NCI-H446 (cell line): ENCODE measurements at places on chromosomes 11 and 22.

DNA sequence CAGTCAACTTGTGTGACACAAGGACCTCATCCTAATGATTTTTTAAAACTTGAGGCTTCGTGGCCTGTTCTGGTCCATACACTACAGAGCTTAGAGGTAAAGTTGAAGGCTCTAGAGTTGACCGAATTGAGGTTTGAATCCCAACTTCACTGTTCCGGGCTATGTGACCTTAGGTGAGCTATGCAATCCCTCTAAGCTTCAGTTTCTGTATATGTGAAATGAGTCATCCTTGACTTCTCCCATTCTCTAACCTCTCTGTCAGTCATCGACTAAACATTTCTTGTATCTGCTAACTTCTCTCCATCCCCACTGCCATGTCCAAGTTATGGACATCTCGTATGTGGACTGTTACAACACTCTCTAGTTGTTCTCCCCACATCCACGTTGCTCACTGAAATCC, 178.2 kb upstream of the TMEM45B start:
- DNase-seq, result no peak

DNA sequence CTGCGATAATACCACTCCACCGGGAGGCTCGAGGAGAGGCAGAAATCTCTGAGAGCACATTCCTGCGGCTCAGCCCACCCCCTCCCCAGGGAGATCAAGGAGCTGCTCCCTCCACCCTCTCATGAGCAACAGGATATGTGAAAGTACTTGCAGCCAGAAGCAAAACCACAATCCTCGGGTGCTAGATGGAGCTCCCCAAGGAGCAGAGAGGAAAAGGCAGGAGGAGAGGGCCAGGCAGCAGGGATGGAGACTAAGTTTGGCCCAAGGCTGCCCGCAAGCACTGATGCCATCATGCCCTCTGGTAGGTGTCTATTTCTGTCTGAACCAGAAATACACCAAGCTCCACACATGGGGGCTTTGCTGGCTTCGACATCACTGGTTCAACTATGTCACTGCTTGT, 22.3 kb downstream of the VPS37C start:
- DNase-seq, result no peak

DNA sequence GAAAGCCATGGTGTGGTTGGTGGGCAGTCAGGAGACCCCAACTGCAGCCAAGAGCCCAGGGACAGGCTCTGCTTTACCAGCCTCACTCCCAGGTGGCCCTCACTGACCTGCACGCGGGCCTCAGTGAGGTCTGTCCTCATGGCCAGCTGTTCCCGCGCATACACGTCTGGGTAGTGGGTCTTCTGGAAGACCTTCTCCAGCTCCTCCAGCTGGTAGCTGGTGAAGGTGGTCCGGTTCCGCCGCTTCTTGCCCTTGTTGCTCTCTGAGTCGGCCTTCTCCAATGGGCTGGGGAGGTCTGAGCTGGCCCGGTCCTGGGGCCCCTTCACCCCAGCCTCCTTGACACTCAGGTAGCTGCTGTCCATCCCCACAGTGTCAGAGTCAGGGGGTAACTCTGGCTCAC, 34.7 kb downstream of the ALX4 start:
- no peak for DNase-seq

GRCh38 chr22:20530368-20531153, 23.2 kb downstream of the MED15 start:
- no peak for DNase-seq

DNA sequence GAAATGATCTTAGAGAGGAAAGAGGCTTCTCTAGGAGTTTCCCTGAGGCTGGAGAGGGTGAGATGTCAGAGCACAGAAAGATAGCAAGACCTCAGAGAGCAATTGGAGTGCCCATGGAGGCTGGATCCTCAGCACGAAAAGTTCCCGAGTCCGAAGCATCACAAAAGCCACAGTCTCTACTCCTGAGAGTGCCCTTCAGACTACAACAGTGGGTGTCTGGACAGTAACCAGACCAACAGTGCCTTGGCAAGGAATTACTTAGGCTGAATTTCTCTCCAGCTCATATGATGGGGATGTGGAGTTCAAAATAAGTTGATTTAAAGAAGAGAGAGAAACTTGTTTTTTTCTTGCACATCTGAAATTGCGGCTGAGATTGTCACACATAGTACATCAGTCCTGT, 31.9 kb upstream of the PSMA1 start:
- DNase-seq, result no peak

DNA sequence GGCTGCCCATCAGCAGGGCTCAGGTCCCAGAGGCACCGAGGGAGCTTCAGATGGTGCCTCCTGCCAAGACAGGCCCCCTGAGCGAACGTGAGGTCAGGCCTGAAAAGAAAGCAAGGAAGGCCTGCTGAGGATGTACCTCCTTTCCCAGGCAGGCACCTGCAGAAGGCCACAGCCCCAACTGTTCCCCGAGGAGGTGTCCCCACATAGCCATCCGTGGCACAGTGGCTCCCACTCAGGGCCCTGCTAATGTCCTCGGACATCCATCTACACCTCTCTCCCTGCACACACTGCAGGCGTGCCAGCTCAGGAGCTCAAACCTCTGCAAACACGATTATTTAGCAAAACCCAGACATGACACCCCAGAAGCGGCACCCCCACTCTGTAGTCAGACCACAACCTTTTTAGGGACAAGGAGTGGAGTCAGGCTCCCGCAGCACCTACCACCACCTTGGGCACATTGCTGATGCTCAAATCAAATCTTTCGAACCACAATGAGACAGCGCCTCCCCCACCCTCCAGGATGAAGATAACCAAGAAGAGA, 36.9 kb downstream of the SHANK2 start:
- no peak for DNase-seq

GRCh38 chr11:63937713-63938478, 906 bp upstream of the NAA40 start:
- DNase-seq, result no peak

DNA sequence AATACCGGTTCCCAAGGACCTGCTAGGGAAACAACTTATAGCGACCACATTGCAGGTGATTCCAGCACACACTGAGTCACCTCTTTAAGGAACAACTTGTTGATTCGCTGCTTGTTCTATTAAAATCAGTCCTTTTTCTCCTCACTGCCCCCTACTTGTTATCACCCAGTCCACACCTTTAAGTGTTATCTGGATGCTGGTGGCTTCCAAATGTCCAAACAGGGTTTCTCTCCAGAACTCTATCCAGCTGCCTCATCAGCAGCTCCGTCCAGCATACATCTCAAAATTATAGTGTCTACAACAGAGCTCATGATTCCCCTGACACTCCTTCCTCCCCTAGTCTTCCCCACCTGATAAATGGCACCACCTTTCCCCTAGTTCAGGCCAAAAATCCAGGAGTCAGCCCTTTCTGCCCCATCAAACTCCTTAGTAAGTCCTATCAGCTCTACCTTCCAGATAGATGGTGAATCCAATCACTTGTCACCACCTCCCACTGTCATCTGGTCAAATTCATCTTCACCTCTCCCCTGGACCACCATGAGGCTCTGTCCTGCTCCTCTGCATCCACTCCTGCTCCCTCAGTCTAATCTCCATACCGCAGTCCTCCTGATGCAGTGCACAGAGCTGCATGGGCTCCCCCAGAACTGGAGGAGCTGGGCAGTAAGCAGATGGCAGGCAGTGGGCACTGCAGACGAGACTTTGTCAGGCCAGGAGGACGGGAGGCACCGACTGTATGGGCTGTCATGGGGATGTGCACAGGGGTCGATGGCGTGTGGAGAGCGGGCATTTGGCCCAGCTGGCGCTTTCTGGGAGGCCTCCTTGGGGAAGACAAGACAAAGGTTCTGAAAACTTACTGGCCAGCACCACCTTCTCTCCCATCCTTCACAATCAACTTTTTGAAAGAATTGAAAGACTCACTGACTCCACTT, 19.3 kb downstream of the IL10RA start:
- DNase-seq, result no peak

GRCh38 chr11:125585487-125585886, 7.2 kb upstream of the STT3A start:
- no peak for DNase-seq

DNA sequence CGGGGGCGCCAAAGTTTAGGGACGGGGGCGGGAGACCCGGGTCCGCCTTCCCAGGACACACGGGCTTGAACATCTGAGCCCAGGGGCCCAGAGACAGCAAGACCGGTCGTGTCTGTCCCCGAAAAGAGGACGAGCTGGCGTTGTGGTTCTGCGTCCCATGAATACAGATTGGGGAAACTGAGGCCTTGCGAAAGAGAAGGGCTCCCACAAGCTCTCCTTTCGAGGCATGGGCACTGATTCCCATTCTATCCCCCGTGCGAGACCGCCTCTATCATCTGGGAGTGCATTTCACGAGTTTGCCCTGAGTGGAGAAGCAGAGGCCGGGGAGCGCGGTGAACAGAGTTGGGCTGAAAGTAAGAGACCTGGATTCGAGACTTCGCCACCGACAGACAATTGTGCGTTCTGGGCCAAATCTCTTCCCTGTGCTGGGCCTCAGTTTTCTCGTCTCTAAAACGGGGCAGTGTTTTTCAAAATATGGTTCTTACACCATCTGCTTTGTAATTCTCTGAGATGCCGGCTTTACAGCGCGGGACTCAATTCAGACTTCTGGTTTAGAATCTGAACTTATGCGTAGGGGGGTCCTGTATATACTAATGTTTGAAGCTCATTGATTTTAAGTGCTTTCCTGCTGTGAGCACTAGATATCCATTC, 471 bp downstream of the RNF185 start:
- DNase-seq, result no peak

DNA sequence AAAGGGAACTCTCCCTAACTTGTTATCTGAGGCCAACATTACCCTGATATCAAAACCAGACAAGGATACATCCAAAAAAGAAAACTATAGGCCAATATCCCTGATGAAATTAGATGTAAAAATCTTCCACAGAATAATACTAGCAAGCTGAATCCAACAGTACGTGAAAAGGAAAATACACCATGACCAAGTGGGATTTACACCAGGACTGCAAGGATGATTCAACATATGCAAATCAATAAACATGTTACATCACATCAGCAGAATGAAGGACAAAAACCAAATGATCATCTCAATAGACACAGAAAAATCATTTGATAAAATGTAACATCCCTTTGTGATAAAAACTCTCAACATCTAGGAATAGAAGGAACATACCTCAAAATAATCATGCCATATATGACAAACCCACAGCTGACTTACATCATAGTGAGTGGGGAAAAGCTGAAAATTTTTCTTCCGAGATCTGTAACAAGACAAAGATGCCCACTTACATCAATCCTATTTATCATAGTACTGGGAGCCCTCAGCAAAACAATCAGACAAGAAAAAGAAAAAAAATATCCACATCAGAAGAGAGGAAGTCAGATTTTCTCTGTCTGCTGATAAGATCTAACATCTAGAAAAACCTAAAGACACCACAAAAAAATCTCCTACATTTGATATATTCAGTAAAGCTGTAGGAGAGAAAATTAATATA, 703.3 kb upstream of the ANO5 start:
- no peak for DNase-seq

DNA sequence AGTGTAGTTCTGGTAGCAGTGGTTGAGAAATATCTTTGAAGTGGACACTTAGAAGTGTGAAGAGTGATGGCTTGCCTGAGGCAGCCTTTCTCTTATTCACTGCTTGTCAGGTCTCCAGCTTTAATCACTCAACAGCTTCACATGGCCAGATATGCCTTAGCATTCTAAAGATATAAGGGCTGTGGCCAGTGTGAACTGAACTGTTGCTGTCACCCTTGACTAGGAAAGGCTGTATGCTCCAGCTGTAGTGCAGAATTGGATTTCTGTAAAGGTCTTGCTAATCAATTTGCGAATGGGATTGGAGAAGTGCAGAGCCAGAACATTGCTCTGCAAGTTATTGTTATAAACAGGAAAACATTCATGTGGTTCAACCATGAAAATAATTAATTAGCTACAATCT, 266.7 kb downstream of the TMEM135 start:
- no peak for DNase-seq
